GM23338 (cell line): ENCODE measurements at places on chromosomes 12 and 14. TPM values are rescaled to one million over a fixed set of nuclear protein-coding genes. Genes with fewer than 3 reads are reported as not detected.

OVCH1 gene
- not detected in 2 replicates for total RNA-seq

DNA sequence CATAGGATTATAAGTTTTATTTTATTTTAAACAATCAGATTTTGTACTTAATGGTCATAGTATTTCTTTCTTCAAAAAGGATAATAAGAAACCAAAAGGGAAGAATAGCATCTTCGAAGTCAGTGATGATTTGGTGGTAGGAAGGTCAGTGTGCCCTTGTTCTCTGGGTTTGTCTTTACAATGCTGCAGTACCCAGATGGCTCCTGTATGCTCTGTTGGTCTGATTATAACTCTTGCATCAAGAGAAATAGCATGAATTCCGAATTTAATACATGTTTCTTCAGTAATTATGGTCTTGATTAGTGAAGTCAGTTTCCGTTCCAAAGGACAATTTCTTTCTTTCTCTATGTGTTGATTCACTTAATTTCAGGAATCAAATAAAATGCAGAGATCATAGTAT is 180.2 kb downstream of the TMTC2 start:
- no peak overlapping the region for H3K4me3 ChIP-seq
- H3K27ac ChIP-seq = no peak overlapping the region
- no peak for DNase-seq
- no peaks in the 10 kb centered on the region for H3K36me3 ChIP-seq

GRCh38 chr12:51318846-51319599 is 5.0 kb downstream of the BIN2 start:
- no peaks in the 10 kb centered on the region for H3K36me3 ChIP-seq
- H3K4me1 ChIP-seq = peaks cover 19% of the 10 kb centered on the region
- DNase-seq = no peak
- no peak overlapping the region for H3K4me3 ChIP-seq

GRCh38 chr12:77087427-77087826 is 22.1 kb upstream of the E2F7 start:
- H3K27me3 ChIP-seq = no peaks in the 10 kb centered on the region
- H3K27ac ChIP-seq = no peak overlapping the region
- no peak for DNase-seq
- H3K4me1 ChIP-seq = no peaks in the 10 kb centered on the region

- H3K27me3 ChIP-seq = no peaks in the 10 kb centered on the region
- no peak for DNase-seq
- no peaks in the 10 kb centered on the region; the same call in 1 of the 2 replicates for H3K36me3 ChIP-seq
- H3K4me1 ChIP-seq = peaks cover 29% of the 10 kb centered on the region
- H3K4me3 ChIP-seq = no peak overlapping the region
- H3K27ac ChIP-seq = 0 out of 2 replicates have a peak overlapping the region, but pooled peaks have one; percentile 47
Observed at GRCh38 chr14:91387169-91387835, 30.3 kb downstream of the CCDC88C start.
